DND-41 (cell line): ENCODE measurements at places on chromosomes 7 and 10.

DNA sequence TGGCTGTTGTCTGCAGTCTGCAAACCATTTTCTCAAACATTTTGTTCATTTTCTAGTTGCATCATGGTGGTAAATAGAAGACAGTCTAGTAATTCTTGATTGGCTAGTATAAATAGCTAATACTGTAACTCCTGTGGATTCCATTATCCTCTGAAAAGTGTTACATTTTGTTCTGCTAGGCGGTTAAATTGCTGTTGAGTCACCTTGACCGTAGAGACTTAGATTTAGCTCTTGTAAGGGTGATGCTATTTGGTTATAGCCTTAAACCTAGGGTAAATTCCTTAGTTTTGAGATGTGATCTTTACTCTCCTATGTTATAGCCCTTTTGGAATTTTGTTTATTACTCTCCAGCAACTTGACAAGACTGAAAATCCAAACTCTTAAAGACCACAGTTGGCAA, 58.8 kb downstream of the SHOC2 start:
- DNase-seq = no peak

DNA sequence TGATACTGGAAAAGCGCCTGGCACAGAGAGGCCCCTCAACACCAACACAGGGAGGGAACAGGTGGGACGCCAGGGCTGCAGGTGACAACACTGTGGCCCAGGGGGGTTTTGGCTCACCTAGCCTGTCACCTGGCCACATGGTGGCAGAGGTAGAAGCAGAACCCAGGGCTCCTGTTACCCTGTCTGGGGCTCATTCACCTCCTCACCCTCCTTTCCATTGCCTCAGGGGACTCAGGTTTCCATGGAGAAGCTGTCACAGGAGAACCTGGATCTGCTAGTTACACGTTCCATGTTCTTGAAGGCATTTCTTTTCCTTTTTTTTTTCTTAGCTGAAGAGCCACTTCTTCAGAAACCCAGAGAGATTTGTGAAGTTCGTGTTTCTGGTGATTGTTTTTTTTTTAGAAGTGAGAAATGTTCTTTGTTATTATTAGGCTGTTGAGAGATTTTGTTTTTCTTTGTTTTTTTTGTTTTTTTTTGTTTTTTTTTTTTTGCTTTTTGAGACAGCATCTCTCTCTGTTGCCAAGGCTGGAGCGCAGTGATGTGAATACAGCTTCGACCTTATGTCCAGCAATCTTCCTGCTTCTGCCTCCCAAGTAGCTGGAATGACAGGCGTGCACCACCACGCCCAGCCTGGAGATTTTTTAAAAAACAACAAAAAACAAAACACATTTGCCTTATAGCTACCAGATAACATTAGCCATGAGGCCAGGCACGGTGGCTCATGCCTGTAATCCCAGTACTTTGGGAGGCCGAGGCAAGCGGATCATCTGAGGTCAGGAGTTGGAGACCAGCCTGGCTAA, 16.0 kb downstream of the DENND2A start:
- DNase-seq = no peak

DNA sequence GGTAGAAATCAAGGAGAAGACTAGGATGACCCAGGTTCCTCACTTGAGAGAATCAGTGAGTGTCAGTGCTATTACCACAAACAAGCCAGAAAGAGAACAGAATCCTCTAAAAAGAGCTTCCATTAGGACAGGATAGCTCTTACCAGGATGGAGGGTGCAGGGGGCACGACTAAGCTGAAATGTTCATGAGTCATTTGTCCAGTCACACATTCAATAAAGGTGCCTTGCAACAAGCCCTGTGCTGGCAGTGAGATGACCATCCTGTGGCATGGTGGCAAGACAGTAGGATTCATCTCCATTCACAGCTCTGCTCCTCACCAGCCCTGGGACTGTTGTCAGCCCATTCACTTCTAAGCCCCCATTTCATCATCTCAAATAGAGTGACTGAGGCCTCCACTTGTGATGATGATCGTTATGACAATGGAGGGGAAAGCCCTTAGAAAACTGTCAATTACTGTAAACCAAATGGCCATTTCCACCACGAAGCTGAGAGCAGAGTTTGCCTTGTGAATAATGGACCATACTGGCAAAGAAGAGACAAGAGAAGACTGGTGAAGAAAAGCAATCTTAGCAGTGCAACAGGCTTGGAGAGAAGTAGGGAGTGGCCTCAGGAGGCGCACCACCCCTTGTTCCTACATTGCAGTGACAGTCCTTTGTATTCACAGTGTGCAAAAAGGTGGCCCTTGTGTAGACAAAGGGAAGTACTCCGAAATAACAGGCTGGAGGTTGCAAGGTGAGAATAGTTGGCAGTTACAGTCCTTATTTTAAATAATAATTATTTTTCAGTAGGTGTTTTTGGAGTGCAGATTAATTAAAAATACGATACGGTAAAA, 9.0 kb upstream of the WIPF3 start:
- DNase-seq = no peak

DNA sequence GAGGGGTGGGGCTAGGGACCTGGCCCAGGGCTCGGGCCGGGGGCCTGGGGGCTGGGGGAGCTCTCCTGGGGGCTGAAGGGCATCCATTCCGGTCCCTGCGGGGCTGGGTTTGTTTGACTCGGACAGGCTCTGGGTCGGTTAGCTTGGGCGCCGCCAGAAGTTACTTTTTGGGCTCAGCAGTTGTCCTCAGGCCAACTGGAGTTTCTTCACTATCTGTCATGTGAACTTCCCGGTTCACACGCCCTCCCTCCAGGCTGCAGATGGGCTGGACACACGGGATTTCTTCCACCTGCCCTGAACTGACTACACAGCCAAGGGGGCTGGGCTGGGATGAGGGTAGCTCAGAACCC, 3.8 kb downstream of the SLC4A2 start:
- DNase-seq = no peak

DNA sequence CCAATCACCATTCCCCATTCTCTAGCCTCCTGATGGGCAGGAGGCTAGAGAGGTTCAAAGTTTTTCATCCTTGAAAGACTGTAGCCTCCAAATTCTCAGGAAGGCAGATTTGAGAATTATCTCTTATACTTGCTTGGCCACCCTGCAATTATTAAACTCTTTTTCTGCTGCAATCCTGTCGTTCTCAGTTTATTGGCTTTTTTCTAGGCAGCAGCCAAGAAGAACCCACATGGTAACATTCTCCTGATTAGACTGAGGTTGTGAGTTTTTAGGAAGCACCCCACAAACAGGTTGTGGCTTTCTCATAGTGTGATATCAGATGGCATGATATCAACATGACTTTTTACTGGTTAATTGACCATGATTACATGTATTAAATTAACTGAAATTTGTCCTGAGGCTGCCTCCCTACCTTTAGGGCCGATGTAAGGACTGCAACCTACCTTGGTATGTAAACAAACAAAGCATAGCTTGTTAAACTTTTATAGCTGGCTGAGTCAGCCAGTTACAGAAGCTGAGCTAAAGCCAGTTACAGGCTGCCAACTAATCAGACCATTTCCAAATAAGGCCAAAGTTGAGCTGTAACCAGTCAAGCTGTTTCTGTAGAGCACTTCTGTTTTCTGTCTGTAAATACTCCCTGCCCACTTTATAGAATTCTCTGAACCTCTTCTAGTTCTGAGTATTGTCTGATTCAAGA, 3.2 kb upstream of the ZNF248 start:
- DNase-seq = no peak

DNA sequence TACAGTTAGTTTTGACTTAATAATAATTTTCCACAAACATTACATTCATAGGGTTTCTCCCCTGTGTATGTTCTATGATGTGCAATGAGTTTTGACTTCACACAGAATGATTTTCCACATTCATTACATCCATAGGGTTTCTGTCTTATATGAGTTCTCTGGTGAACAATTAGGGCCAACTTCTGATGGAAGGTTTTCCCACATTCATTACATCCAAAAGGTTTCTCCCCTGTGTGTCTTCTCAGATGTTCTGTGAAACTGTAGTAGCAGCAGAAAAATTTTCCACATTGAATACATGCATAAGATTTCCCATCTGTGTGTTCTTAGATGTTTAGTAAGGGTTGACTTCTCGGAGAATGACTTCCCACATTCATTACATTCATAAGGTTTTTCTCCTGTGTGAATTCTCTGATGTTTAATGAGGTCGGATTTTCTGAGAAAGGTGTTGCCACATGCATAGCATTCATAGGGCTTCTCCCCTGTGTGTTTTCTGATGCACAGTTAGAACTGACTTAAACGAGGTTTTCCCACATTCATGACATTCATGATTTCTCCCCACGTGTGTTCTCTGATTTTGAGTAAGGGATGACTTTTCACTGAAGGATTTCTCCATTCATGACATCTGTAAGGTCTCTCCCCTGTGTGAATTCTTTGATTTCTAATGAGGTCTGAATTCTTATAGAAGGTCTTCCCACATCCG, 118.5 kb downstream of the ZNF33B start:
- no peak for DNase-seq

GRCh38 chr7:89451911-89452310, 656.4 kb upstream of the TEX47 start:
- DNase-seq = no peak

- no peak for DNase-seq
These were observed 173.2 kb upstream of the MTPN start for GRCh38 chr7:136150311-136150710.

DNA sequence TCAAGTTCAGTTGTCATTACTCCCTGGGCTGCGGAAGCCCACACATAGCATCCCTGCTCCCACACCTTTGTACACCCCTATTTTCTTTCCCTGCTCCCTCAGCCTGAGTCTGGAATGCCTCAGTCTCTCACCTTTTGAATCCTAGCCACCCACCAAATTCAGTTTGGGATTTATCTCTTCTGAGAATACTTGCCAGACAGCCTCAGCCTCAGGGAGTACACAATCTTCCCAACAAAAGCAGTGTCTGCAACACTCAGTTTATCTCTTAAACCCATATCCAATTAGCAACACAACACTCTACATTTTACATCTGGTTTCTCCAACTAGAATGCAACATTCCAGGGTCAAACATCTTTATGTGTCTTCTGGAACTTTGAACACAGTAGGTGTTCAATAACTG, 190.2 kb downstream of the GPAM start:
- DNase-seq = no peak

GRCh38 chr10:20944789-20945502, 47.8 kb upstream of the NEBL start:
- no peak for DNase-seq

DNA sequence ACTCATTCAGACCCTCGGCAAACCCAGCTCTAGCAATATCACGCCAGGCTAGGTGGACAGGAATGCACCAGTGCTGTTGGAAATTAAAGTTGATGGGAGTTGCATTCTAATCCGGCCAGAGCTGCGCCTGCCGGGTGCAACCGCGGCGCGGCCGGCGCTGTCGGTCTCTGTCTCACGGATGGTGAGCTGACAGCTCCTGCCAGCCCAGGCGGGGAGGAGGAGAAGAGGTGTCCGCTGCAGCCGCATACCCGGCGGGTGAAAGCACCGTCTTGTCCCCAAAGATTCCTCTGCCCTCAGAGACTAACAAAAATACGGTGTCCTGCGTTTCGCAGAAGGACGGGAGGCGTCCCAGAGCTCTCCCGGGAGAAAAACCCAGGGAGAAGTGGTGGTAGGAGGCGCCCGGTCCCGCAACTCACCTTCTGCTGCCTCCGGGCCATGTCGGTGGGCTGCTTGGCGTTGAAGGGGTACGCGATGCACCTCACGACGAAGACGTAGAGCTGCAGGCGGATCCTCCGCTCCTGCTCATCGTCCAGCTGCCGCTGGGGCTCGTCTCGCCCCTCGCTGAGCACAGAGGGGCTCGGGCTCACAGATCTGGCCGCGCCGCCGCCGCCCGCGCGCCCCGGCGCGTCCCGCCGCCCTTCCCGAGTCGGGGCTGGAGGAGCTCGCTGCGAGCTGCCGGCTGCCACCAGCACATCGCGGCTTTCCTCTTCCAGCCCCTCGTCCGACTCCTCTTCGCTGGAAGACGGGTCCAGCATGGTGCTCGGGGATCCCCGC, 490 bp downstream of the CADPS2 start:
- DNase-seq = no peak

- DNase-seq = no peak
These were observed 59.6 kb upstream of the TRIL start for GRCh38 chr7:29017713-29018112.

DNA sequence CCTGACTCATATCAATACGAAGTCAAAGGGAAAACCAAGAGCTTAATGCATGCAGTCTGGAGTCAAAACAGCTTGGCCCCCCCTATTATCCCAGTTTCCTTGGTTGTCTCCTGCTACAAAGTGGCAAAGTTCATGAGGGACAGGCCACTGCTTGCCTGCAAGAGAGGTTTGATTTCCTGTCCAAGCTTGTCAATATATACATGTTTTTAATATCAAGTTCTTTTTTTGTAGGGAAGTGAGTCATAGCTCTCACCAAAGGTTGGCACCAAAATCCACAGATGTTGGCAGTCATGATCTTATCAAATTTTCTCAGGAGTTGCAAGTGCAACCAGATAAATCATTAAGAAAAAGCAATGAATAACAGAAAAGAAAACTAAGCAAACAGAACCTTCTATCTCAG, 176.8 kb downstream of the COBL start:
- no peak for DNase-seq

DNA sequence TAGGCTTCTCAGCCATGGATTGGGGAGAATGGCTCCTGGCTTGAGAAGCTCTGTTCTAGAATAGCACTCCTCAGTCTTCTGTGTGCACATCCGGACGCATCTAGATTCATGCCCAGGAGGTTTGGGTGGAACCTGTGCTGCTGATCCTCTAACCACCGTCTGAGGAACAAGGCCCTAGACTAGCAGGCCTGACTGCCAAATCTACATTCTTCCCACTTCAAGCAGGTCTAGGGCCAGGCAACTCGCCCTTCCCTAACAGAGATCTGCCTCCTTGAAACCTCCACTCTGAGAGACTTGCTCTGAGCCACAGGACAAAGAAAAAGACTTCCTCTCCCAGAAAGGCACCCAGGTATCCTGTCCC, 61.6 kb downstream of the KCNMA1 start:
- DNase-seq = no peak
